ENCODE measurements at places on chromosomes 1 and 21.

DNA sequence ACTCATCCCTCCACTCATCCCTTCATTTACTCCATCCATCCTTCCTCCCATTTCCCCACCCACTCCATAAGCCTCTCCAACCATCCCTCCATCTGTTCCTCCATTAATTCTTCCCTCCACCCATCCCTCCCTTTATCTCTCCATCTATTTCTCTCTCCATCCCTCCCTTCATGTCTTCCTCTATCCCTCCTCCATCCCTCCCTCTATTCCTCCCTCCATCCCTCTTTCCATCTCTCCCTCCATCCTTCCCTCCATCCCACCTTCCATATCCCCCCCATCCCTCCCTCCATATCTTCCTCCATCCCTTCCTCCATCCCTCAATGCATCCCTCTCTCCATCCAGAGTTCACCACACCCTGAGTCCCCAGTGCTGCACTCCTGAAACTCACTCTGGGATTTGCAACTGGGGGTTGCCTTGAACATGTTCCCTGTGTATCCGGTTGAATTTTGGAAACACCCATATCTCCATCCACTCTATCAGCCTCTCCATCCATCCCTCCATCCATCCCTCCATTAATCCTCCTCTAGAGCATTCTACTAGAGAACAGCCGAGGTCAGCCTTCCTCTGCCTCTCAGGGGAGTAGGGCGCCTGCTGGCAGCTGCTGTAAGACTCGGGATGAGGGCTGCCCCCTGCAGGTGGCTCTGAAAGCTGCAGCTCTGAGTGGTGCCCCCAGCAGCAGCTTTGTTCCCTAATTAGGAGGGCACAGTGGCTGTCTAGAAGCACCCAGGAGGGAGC lies 39.4 kb downstream of the ABCG1 start:
- peak; percentile 25 for DNase-seq

DNA sequence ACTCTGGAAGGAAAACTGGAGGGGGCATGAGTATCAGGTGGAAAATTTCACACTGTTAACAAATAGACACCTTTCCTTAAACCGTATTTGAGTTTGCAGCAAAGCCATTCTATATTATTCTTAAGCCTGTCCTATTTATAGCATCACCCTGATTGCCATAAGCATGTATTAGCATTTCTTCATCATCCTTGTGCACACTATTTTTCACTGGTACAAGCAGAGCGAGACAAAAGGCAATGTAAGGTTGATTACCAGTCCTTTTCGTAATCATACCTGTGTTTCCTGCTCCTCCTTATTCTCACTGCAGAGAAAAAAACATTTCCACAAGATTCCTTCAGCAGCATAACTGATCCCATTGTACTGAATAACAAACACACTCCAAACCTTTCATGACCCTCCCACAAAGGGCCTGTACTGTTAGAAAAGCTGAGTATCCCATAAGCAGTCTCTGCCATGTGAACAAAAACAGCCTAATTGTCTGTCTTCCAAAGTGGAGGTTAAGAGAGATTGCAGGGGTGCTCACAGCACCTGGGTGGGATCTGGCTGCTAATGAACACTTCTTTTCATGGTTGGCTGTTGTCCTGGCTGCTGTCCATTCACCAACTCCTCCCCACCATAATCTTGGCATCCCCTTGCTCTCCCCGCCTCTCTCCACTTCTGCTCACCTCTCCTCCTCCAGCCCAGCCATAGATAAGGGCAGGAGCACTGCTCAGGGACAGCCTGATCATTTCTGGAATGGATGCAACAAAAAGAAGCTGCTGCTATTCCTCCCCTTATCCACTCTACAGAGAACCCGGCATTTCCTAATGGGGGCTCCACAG lies 30.4 kb downstream of the VTCN1 start:
- DNase-seq: no peak

DNA sequence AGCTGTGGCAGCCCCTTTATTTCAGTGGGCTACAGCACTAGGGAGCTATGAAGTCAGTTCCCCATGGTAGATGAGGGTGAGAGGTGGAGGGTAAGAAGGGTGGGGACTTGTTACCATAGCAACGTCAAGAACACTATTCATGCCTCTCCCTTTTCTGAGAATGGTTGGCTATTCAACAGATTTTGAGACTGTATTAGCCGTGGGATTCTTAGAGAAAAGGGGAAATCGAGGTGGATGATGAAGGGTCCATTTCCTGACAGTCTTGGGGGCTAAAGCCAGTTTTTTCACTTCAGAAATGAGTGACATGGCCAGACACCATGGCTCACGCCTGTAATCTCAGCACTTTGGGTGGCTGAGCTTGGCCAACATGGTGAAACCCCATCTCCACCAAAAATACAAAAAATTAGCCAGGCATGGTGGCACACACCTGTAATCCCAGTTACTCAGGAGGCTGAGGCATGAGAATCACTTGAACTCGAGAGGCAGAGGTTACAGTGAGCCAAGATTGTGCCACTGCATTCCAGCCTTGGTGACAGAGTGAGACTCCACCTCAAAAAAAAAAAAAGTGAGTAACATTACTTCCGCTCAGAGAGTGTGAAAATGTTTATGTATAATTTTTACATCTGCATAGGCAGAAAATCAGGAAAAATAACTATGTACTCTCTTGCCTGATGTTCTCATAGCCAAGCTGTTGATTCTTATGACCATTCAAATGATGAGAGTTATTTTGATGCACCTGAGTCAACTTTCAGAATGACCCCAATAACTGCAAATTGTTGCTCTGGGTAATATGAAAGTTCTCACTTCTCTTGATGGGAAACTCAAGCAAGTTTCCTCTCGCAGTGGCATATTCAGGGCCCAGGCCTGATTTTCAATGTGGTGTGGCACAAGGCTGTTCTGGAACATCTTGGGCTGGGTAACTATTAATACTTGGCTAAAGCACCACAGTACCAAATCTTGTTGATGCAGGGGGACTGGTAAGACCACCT lies 23.2 kb upstream of the RGSL1 start:
- DNase-seq: no peak

DNA sequence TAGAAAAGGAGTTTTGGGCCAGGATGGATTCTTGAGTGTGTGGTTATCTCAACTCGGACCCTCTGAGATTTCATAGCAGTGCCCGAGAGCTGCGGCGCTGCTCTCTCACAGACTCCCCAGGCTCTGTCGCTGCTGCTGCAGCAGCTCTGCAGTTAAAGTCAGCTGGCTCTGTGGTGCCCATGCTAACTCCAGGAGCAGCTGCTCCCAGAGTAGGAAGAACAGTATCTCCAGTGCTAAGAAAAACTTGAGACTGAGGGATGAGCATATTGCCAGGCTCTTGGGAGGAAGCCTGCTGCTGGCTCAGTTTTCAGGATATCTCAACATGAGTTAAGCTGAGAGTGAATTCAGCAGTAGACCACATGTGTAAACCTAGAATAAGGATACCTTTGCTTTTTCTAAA lies 4.5 kb downstream of the LCE2D start:
- no peak for DNase-seq

- DNase-seq: no peak
These were observed 27.0 kb upstream of the REG4 start for GRCh38 chr1:119838236-119838635.

DNA sequence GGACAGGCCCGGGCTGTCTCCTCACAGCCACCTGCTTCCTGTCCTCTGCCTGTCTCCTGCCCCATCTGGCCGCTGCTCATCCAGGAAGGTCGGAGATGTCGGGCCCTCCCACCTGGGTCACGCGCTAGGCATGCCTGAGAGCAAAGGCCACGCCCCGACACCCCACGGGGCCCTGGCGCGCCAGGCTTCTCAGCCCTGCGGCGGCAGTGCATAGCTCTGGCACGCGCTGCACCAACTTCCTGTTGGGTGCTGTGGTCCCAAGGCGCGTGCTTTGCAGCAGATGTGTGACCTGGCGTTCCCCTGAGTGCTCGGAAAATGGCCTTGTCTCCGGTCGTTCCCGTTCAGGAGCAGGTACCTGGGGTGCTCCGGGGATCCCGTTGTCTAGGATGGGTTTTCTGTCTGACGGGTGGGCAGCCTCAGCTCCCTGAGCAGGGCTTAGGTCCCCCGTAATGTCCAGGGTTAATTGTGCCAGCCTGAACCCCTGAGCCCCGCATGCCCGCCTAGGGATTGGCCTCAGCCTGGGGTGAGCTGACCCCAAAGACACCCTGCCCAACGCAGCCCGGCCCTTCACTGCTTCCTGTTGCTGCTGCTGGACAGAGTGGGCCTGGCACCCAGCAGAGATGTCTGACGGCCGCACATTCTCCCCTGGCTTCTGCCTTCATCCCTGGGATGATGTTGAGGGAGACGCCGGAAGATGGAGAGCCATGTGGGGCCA lies 19.4 kb upstream of the KCNAB2 start:
- peak; percentile 100 for DNase-seq

DNA sequence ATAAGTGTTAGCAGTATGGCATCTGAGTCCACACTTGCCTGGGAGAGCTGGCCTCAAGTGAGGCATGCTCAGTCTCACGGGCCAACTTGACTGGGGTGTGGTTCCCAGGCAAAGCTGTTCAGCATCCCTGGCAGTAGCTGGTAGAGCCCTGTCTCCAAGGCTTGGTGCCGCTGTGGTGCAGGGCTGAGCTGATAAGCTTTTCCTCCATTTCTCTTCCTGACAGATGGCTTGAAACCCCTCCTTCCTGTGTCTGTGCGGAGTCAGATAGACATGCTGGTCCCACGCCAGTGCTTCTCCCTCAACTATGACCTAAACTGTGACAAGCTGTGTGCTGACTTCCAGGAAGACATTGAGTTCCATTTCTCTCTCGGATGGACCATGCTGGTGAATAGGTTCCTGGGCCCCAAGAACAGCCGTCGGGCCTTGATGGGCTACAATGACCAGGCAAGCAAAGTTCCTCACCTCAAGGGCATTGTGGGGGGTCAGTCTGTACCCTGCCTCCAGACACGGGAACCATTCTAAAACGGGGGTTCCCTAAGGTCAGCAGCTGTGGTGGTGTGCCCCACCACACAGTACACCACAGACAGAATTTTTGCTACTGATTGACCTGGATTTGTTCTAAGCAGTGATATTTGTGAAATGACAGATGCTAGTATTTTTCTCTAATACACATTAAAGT lies 13.7 kb upstream of the MIIP start:
- DNase-seq: no peak

DNA sequence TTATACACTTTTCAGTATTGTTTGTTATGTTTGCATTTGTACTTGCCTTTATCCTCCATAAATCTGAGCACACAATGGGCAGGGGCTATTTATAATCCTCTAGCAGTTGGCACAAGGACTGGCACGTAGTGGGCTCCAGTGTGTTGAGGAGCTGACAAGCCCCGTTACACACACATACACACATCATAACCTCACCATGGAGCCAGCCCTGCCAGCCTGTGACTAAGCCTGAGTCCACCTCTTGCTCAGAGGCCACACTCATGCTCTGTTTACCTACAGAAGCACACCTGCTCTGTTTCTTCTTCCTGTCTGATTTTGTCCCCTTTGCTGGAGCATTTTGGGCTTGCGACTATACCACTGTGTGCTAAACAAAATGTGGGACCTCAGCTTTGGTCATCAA lies 64.5 kb upstream of the SPATA6 start:
- peak; percentile 12 for DNase-seq

GRCh38 chr21:18468790-18469189 lies 65.2 kb upstream of the TMPRSS15 start:
- no peak for DNase-seq

DNA sequence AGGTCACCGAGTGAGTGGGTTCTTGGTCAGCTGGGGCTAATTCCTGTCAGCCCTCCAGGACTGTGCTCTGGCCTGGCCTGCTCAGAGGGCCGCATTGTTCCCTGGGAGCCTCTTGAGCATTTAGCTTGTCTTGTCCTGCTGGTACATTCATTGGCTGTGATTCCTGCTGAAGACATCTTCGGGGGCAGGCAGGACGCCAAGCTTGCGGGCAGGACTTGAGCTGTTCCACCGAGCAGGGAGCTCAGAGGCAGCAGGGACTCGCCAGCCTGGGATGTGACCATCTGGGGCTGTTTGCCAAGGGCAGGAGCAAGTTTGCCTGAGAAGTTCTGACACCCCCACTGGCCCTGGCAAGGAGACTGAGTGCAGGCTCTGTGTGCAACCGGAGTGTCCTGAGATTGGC lies 7.0 kb upstream of the SLC26A9 start:
- DNase-seq: no peak

DNA sequence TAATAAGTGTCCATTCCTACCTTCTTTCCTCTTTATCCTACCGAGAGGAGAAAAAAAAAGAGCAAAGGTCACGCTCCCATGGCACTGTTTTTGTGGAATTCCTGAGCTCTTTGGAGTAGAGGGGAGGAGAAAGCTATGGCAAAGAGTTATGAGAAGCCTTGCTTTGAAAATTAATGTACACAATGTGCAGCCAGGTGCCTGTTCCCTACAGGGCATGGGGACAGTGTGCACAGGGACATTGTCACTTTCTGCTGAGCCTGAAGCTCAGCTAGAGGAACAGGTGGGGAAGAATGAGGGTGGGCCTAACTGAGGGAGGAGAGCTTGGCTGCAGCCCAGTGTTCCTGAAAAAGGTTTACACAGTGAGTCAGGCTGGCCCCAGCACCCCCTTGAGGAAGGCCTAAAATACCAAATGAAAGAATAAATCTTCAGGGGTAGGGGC lies 66.1 kb downstream of the PLXNA2 start:
- peak; percentile 85 for DNase-seq

Measured in NCI-H510A treated with DMSO at 0.1 percent for 48 hours (cell line).